ENCODE measurements at places on chromosomes 12 and 14.

DNA sequence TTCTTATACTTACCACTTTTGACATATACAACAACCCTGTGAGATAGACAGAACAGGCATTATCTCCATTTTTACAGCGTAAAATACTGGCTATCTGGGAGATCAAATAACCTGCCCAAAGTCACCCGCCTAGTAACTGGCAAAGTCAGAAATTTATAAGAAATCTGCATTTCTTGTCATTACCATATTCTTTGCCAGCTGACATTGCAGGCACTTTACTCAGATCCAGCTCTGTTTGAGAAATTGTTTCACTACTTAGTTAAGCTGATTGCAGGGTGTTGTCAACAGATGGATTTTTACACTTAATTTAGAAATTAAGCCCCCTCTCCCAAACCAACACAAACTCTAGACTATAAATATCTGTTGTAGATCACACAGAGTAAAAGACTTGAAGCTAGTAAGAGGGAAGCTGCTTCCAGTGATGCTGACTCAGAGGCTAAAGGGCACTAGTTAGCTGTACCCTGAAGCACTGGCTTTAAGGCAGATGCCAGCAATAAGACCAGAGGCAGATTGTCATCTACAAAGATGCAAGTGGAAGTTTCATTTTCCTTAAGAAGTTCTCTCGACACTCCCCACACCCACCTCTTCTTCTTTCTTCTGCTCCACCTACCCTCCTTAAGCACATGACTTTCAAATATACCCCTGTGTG is 153.1 kb downstream of the ANO6 start:
- peak; percentile 11 for DNase-seq

- DNase-seq = peak; percentile 35
These were observed 9.1 kb upstream of the CARMIL3 start for GRCh38 chr14:24042746-24043145.

- no peak for DNase-seq
These were observed 13.0 kb upstream of the DLK1 start for GRCh38 chr14:100713705-100714104.

DNA sequence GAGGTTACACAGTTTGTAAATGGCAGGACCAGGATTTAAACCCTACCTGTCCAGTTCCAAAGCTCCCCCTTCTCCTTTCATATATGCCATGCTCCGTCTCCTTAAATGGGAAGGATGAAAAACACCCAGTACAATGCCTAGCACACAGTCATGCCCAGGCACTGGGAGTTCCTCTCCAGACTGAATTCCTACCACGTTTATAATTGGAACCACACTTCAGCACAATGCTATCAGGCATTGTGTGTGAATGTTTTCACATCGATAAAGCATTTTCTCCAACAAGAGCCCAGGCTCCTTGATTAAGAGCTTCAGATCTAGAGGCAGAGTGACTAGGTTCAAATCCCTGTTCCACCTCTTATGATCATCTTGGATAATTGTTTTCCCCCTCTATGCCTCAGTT is 2.7 kb upstream of the NUAK1 start:
- DNase-seq = no peak

DNA sequence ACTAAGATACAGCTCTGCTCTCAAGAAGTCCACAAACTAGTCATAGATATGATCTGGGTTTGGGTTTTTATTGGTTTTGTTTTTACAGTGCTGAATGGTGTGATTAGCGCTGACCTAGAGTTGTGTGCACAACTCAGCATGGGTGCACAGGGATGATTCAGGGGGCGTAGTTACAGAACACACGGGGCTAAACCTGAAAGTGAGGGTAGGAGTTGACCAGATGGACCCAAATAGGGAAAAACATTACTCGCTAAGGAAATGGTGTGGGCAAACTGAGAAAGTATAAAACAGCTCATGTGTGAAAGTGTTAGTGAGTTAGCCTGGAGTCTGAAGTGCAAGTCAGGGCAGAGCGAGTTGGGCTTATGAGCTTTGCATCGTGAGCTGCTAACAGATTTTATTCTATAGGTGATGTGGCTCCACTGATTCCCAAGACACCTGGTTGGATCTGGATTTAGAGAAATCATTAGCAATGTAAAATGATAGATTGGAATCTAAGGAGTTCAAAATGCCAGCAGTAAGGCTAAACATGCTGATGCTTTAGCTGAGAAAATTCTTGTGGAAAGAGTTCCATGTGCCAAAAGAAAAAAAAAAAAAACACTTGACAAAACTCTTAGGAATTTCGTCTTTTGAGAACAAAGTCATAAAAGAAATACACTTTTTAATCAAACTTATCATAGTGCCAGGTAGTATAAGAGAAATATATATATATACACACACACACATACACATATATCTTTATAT is 134.9 kb downstream of the SLC5A8 start:
- no peak for DNase-seq

DNA sequence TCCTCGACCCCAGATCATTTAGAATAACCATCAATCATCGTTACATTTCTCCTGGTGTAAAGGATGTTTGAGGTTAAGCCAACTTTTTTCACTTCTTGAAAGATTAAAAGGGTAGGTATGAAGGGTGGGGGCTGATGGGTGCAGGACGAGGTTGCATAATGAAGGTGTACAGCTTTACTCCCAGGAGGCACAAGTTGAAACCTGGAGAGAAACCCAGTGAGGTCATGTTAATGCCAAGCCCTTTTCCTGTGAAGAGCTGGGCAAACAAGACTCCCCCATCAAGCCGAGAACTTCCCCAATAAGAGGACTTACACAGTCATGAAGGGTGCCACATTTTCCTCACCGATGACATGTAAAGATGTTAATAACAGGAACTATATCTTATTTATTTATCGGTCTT is 84.3 kb downstream of the FZD10 start:
- DNase-seq = no peak

- DNase-seq = no peak
These were observed 360.8 kb downstream of the AEBP2 start for GRCh38 chr12:19799895-19800602.

GRCh38 chr12:92065018-92065499 is 80.6 kb downstream of the BTG1 start:
- DNase-seq = peak; percentile 23

DNA sequence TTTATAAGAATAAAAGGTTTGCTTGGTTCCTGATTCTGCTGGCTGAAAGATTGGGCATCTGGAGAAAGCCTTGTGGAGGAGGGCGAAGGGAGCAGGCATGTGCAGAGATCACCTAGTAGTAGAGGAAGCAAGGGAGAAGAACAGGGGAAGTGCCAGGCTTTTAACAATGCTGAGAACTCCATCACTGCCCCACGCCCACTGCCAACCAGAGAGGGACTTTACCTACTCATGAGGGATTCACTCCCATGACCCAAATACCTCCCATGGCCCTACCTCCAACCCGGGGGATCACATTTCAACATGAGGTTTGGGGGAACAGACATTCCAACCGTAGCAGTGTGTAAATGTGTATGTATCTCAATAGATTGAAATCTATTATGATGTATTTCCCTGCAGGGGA is 360.3 kb downstream of the GLT1D1 start:
- no peak for DNase-seq

DNA sequence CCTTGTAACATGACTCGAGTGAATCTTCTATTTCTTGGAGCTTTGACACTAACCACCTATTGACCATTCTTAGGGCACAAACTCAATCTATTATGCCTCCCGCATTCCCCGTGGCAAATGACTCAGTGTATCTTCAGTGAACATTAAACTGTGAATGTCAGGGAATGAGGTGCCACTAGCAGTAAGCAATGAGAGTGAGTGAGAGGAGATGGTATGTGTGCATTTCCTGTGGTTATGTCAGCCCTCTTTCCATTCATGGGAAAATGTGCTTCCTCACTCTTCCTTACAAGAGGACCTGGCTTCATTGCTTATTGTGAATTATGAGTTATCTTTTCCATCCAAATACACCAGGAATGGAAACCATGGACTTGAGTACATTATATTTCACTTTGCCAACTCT is 229.2 kb downstream of the EMP1 start:
- DNase-seq = peak; percentile 47

DNA sequence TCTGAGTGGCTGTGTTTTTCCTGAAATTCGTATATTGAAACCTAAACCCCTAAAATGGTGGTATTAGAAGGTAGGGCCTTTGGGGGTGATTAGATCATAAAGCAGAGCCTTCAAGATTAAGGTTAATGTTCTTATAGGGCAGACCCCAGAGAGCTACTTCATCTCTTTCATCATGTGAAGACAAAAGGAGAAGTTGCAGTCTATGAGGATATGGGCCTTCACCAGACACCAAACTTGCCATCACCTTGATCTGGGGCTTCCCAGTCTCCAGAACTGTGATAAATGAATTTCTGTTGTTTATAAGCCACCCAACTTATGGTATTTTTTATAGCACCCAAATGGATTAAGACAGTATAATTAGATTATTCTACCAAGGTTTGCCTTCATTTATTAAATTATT is 275.0 kb upstream of the ATP2B1 start:
- no peak for DNase-seq

- DNase-seq = no peak
These were observed 170.7 kb downstream of the RBM19 start for GRCh38 chr12:113795445-113795844.

DNA sequence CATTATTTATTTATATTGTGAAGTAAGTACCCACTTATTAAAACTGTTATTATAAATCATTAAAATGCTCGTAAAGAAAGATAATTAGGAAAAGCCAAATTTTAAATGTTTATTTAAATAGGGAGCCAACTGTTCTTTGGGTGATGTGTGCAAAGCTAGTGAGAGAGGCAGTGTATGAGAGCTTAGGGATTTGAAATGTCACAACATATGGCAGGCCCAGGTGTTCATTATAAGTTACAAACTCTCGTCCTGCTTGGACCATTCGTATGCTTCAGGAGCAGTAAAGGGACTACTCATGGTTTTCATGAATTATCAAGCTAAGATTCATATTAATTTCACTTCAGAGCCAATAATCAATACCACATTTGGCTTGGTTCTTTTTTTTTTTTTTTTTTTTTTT is 154.5 kb downstream of the TGFB3 start:
- no peak for DNase-seq

DNA sequence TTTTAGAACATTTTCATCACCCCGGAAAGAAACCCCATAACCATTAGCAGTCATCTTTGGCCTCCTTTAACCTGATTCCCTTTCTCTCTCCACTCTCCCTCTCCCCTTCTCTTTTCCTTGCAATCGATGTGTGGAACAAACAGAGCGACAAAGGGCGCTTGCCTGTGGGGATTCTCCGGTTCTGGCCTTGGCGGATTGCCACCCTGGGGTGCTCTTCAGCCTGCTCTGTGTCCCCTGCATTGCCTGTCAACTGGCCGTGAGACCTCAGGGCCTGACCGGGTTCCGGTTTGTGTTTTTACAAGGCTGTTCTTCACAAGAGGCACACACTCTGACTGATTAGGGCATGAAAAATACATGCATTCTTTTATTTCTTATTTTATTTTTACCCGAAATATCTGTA is 27.8 kb downstream of the LRTM2 start:
- DNase-seq = no peak

DNA sequence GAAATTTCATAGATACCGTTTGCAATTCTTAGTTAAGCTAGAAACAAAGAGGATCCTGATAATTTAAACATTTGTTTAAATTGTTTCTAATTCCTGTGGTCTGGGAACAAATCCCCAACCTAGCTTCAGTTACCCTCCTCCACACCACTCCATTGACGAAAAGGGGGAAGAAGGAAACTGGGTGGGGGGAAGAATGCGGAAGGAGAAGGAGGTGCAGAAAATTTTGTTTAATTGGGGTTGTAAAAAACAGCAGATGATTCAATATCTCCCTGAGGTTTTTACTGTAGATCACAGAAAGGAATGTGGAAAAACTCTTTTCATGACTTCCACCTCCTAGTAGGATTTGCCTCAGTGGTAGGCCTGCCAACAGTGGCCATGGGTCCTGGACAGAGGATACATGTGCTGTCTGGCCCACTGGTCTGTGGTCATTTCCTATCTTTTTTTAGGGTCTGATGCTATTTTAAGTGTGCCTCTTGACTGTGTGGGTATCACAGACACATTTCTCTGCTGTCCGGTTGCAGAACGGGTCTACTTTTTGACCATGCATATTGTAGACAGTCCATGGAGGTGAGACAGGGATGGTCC is 122.9 kb upstream of the PCED1B start:
- DNase-seq = no peak

GRCh38 chr14:73696466-73697400 is 17.5 kb downstream of the PNMA1 start:
- no peak for DNase-seq

- DNase-seq = no peak
These were observed 248.8 kb downstream of the RMST start for GRCh38 chr12:97711392-97711791.

- DNase-seq = no peak
These were observed 427 bp downstream of the SLC6A12 start for GRCh38 chr12:213527-213932.

DNA sequence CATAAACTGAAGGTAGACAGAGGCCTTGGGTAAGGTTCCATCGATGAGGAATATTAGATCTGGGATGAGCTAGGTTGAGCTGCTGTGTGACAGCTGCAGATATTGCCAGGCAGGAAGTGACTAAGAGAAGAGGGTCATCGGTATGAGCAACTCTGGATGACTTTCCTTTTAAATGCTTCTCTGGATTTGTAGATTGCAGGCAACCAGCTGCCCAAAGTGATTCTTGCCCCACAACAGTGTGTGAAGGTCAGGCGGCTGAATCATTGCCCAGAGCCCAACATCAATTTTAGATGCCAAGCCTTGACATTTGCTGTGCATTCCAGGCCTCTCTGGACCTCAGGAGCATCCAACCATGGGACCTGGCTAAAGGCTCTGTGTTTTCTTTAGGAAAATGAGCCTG is 255.9 kb downstream of the DPF3 start:
- no peak for DNase-seq

GRCh38 chr12:30863839-30864238 is 62.7 kb upstream of the TSPAN11 start:
- no peak for DNase-seq

DNA sequence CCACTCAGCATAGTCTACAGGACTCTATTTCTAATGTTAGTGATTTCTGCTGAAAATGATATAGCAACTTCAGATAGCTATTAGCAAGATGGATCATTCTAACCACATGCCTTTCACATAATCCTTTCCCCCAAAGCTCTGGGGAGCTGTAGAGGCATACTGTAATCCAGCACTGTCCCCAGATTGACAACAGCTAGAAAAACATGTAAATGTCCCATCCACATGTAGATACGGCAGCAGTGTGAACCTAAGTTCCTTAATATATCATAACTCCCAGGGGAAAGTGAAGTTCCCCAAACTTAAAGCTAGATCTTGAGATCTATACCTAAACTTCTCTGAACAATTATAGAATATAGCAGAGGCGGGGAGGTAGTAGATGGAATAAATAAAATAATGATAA is 14.0 kb downstream of the ZNF664 start:
- DNase-seq = no peak
